ENCODE measurements at places on chromosomes 2 and 18.
A peak's percentile ranks its signal among the peaks of the same experiment; 100 is the strongest.

GRCh38 chr18:44679914-44680272, 795 bp upstream of the SETBP1 start:
- DNase-seq: peak; percentile 16

- no peak for DNase-seq
Measured at GRCh38 chr2:73101626-73102256, 11.0 kb downstream of the RAB11FIP5 start.

DNA sequence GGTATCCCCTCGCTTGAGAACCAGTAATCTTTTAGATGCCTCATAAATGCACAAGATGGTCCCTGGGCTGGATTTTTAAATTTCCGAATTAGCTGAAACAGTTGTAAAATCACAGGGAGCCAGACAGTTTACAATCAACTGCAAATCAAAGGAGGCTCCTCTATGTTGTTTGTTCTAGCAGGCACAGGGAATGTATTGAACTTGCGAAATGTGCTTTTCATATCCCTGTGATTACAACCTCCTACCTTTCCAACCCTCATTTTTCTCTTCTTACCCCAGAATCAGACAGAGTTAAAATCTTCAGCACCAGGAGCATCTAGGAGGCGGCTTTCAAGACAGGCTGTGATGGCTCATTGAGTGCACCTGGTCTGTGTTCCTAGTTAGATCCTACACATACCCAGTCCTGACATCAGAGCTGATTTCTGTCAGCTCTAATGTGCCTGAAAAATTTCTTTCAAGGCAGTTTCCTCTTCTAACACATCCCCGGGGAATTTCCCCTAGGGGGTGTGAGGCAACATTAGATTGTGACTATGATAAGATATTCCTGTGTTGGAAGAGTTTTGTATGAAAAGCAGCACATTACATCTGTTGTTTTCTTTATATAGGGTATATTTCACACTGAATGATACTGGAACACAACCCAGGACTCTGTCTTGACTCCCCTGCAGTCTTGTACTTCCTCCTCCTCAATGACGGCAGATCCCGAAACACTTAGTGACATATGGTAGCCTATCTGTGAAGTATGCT, 17.9 kb upstream of the CAVIN2 start:
- no peak for DNase-seq

DNA sequence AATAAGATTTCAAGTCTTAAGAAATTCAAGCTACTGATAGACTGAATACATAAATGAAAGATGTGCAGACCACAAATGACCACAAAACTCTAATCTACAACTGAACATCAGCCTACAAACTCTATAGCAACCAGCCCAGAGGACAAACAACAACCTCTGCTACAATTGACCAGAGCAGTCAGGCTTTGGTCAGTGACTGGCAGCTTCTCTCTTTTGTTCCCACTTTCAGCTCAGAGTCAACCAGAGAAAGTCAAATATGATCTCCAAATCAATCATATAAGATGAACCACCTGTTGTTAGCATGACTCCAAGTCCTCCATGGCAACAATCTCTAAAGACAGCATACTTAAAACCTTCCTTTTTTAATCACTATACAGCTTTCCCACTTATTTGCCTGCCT, 996.2 kb downstream of the SUCLG1 start:
- no peak for DNase-seq

DNA sequence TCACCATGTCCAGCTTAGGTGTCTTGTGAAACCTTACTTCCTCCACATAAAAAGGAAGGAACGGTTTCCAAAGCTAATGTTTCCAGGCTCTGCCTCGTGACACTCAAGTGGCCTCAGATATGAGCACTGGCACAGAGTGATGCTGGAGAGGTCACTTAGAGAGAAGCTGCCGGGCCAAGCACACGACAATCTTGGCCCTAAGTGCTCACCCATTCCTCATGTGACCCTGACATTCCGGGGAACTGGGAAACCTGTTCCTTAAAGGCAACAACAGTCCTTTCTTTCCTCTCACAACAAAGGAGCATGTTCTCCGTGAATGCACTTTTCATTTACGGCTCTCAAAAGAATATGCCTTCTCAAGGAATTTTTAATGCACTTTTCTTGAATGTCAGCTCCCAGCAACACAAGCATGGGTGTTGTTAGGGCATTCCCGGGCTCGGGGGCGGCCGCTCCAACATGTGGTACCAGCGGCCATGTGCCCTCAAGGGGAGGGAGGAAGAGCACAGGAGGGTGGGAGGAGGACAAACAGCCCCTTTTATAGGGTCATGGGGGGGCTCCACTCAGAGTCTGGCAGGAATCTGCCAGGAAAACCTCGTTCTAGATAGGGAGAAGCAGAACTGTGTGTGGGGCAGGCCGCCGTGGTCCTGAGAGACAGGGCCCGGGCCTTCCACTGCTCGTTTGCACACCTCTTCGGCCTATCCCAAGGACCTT, 118.6 kb downstream of the MBP start:
- no peak for DNase-seq

DNA sequence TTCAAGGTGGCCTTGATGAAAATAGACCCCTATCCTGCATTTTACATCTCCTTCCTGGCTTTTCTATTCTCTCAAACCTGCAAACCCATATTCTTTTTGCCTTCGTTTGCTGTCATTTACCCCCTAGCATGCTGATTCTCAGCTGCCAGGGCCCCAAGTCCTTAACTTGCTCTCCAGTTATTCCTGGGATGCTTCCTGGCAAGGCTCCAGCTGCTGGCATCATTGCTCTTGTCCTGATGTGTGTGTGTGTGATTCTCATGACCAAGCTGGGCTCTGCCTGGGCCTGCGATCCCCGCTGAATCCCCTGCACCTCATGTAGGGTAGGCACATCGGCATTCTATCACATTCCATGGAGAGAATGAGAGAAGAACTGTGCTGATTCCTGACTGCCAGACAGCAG, 11.9 kb downstream of the NPAS2 start:
- no peak for DNase-seq

GRCh38 chr2:224952936-224953657, 89.2 kb downstream of the DOCK10 start:
- no peak for DNase-seq

GRCh38 chr2:96841701-96842495, 1.9 kb downstream of the ANKRD23 start:
- DNase-seq: no peak

DNA sequence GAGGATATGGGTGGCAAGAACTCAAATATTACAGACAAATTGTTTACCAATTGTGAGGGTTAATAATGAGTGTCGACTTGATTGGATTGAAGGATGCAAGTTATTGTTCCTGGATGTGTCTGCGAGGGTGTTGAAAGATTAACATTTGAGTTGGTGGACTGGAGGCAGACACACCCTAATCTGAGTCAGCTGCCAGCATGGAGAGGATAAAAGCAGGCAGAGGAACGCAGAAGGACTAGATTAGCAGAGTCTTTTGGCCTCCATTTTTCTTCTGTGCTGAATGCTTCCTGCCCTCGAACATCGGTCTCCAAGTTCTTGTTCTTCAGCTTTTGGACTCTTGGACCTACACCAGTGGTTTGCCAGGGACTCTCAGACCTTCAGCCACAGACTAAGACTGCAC, 1503.7 kb downstream of the LRP1B start:
- DNase-seq: no peak

DNA sequence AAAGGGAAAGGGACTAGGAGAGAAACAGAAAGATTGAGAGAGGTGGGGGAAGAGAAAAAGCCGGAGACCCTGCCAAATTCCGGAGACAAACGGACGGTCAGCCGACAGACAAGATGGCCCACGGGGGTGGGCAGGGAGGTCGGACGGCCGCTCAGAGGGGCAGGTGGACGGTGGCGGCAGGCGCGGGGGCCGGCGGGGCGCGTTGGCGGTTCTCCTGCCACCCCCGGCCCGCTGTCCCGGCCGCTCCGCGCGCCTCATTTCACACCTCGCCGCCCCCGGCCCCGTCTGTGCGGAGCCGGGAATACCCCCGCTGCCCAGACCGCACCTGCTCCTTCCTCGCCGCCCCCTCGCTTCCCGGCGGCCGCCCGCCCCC, 935 bp downstream of the SLC30A3 start:
- no peak for DNase-seq

DNA sequence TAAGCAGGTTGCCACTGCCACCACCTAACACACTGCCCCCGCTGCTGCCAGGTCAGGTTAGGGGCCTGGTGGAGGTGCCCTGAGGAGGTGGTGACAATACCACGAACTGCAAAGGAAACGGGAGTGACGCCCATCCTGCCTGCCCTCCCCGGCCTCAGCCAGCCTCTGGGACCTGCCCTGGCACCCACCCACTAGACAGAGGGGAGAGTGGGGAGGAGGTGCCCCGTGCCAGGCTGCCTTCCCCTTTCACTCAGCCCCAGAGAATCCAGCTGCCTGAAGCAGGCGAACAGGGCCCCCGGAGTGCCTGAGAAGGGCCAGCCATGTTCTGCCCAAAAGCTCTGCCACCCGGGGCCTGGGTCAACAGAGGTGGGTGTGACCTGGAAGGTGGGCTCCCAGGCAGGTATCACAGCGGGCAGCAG, 44.5 kb upstream of the FOSL2 start:
- DNase-seq: no peak

DNA sequence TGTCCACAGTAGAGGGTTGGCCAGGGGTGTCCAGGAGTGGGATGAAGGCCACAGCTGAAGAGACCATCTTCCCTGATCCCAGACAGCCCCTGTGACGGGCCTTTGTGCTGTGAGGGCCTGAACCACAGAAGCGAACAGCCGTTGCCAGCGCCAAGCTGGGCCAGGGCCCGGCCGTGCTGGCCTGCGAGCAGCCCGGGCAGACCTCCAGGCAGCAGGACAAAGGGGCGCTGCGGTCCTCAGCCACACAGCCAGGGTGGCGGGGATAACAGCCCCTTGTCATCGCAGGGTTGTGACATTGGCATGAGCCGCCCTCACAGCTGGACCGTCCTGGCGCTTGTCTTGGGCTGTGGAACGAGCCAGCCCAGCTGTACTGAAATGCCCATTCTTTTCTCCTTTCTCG, 161.1 kb downstream of the FAM210A start:
- DNase-seq: no peak

DNA sequence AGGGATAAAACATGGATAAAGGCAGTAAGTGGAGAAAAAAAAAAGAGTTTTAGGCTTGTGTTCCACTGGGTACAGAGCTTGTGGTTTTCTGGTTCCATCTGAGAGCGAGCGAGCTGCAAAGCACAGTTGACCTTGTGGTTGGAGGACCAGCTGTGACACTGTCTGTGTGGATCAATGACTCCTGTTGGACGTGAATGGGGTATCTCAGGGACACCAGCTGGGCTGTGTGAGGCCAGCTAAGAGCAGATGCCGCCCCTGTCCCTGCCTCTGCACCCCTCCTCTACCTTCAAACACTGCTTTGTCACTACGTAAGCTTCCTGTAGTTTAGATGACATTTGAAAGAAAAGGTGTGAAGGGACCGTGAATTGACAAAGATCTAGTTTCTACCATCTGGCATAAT, 67.8 kb downstream of the QPCT start:
- DNase-seq: no peak

Measured in stimulated activated CD4-positive, alpha-beta T cell treated with anti-CD3 and anti-CD28 coated beads, TNF-alpha, amount 100 ng/mL, for 1 hour (primary cell).